ENCODE measurements at places on chromosomes 13 and 19. TPM values are rescaled to one million over a fixed set of nuclear protein-coding genes. Genes with fewer than 3 reads are reported as not detected.

GRCh38 chr19:33603377-33603776 is 18.4 kb upstream of the CHST8 start:
- DNase-seq: no peak

- no peak for DNase-seq
Observed at GRCh38 chr19:16161840-16162239, 11.5 kb downstream of the CIB3 start.

DNA sequence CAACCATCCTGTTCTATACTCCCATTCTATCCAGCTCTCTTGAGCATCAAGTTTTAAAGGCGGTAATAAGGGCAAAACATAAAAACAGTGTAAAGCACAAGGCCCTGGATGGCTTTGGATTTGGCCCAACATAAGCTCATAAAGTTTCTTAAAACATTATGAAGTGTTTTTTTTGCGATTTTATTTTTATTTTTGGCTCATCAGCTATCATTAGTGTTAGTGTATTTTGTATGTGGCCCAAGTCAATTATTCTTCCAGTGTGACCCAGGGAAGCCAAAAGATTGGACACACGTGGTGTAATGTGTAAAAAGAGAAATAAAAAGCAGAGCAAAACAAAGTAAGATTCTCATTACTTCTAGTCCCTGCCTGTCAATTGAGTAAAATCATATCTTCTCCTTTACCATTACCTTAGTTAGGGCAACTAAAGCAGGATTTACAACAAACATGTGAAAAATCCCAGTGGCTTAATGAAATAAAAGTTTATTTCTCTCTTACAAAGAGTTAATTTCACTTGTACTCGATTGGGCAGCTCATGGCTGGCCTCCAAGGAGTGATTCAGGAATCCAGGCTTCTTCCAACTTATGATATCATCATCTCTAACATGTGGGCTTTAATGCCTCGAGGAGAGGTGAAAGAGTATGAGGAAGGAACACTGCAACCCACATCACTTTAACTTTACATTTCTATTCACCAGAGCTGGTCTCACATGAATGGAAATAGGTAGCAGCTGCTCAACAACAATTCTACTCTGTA is 725.2 kb upstream of the SLITRK1 start:
- DNase-seq: no peak

GRCh38 chr13:52012512-52012836 is 276 bp downstream of the ALG11 start:
- DNase-seq: no peak

GRCh38 chr19:13599681-13600080 is 93.4 kb upstream of the CACNA1A start:
- no peak for DNase-seq

- DNase-seq: no peak
Observed at GRCh38 chr19:430701-431100, 21.8 kb upstream of the C2CD4C start.

DNA sequence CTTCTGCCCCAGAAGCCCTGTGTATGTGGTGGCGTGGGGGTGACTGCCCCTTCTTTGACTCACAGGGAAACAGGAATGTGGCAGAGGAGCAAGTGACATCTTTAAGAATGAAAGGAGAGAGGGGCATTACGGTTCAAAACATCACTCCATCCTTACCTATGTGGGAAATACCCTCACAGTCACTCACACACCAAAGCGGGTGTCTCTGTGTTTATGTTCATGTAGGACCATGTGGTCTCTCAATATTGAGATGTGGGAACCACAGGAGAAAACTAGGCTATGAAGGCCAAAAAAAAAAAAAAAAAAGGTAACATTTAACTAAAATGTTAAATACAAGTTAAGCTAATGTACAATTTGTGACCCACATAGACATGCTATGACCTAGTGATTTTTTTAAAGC is 153.6 kb upstream of the GPR12 start:
- no peak for DNase-seq

DNA sequence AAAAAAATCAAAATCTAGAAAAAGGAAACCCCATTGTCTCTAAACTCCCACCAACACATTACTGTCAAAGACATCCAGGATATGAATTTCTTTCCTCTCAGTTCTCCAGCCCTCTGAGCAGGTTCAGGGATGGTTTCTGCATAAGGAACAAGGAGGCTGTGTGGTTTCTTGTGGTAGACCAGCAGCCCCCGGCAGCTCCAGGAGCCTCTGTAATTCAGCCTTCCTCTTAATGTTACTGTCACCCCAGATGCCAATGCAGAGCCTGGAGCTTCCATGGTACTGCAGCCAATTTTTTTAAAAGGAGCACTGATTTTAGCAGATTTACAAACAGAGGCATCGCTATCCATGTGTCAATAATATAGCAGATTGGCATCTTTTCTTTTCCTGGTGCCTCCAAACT is 100.6 kb upstream of the FAM216B start:
- DNase-seq: no peak

GRCh38 chr19:49718511-49718910 is 27.6 kb downstream of the CPT1C start:
- no peak for DNase-seq

DNA sequence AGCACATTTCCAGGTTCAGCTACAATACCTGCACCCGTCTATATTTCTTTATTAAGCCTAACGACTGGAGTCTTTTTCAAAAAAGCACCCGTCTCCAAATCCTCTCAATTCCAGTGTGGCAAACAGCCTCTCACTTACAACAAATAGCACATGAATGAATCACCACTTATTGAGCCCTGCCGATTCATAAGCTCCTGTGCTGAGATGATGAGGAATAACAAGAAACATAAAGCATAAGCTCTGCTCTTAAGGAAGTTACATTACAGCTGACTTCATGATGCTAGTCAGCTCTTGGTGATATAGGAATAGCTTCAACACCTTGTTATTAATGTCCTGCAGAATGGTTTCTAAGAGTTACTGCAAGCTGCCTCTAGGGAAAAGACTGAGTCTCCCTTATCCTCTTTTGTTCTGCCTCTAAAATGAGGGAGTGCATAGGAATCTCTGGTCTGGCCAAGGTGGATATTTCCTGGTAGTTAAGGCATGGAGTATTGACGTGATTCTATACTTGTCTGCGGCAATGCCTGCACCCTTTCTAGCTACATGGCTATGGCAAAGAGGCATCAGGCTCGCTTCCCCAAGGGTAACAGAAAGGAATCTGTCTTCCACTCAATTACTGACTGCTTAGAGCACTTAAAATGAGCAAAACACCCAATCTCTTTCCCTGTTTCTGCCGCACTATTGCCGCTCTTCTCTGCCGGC is 195.7 kb downstream of the KLF12 start:
- DNase-seq: no peak

GRCh38 chr13:72062566-72062965 is 195.6 kb upstream of the DACH1 start:
- no peak for DNase-seq

The GJB2 gene
- 4.6 TPM for polyA plus RNA-seq

The MISP gene
- polyA plus RNA-seq: 14.4 TPM

The SLAIN1 gene
- polyA plus RNA-seq: 22.5 TPM

The PSG1 gene
- polyA plus RNA-seq: 0.58 TPM

The RFPL4A gene
- polyA plus RNA-seq: not detected
